ENCODE measurements at places on chromosomes 4 and X.

DNA sequence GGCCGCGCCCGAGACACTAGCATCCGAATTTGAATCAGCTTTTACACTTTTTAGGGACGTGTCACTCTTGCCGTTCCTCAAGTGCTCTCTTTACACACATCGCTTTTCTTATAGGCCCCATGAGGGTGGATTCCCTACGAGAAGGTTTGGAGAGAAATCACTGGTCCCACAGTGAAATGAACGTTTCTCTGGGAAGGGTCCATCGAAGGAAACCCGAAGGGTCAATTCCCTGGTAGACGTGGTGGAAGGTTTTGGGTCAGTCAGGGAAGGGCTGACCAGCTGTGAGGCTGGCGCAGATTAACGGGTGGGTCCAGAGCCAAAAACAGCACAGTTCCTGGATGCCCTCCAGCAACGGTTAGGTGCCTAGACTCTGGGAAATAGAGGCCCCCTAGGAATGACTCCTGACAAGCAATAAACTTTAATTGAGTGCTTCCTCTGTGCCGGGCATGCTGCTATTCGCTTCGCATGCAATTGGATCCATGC, 35.9 kb downstream of the ETDC start:
- peak; percentile 84 for DNase-seq

DNA sequence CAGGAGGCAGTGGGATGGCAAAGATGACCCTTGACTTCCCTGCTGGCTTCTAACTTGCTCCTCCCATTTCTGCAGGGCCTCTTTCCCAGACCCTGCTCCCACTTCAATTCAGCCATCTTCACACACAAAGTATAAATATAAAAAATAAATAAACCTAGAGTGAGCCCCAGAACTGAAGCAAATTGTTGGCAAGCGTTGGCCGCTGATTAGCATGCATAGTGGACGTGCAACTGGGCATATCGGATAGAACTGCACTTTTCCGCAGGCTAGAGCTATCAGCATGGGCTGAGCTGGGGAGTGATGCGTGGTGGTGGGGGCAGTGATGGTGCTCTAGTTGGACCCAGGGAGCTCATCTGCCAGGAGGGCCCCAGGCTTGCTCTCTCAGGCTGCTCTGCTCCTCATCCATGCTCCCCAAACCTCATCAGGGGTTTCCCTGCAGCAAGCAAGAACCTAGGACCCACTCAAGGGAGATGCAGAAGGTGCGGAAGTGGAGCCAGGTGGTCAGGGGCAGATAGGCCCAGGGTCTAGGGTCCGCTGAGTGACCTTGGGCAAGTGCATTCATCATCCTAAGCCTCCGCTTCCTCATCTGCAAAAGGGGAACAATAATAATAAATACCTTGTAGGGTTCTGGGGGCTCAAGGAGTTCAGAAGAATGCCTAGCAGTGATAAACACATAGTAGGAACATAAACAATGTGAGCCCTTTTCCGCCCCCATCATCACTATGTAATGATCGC, 146.8 kb upstream of the PJA1 start:
- DNase-seq, result no peak

DNA sequence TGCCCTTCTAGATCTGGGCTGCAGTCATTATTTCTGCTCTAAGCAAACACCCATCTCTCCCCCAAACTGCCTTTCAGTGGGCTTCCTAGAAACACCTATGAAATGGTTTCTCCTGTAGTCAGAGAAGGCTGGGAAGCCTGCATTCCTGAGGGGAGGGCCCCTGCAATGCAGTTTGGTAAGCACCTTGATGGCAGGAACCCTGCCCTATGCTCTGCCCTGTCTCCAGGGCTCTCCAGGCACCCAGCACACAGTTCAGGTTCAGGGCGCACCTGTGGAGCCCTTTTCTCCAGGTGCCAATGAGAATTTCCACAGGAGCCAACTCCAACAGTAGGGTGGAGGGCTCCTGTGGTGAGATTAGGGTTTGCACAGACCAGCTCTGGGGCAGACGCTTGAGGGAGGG, 69.1 kb upstream of the FBXW7 start:
- no peak for DNase-seq

DNA sequence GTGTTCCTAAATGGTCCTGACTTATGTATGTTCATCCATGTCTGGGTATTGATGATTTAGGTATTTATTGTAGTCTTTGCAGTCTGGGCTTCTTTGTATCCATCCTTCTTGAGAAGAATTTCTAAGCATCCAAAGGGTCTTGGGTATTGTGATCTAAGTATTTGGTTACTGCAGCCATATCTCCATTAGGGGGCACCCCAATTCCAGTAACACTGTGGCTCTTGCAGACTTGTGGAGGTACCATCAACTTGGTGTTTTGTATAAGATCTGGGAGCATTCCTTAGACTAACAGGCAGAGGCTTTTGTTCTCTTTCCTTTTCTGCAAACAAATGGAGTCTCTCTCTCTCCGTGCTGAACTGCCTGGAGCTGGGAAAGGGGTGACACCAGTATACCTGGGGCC, 113.7 kb upstream of the NEXMIF start:
- peak; percentile 32 for DNase-seq

- peak; percentile 86 for DNase-seq
These were observed 24.8 kb upstream of the TMSB4X start for GRCh38 chrX:12949927-12950656.

GRCh38 chrX:85992811-85993229, 54.5 kb downstream of the CHM start:
- peak; percentile 39 for DNase-seq

GRCh38 chr4:37549041-37549440, 137.1 kb downstream of the RELL1 start:
- DNase-seq, result peak; percentile 96

DNA sequence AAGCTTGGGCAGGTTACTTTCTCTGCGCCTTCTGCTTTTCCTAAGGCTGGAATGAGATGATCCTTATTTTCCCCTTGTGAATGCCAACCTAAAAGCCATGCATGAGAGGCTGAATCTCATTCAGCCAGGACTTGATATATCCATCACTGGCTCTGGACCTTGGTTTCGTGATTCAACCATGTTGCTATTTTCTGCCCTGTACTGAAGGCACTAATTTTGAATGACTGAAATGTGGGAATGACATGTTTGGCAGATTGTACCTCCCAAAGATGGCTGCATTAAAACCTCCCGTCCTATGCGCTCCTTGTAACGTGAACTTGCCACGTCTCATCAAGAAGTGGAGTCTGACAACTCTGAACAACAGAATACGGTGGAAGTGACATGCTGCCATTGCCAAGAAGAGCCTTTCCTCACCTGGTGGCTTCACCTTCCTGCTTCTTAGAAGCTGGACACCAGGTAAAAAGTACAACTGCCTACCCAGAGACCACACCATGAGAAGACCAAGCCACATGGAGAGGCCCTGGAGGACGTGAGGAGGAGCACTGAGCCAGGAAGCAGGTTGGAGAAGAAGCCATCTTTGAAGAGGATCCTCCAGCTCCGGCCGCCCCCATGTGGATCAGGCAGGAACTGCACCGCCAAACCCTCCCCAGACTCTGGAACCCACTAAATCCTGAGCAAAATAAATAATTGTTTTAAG, 174.5 kb downstream of the NSUN7 start:
- peak; percentile 59 for DNase-seq

- DNase-seq, result no peak
These were observed 139.1 kb downstream of the MAB21L2 start for GRCh38 chr4:150720973-150721518.

DNA sequence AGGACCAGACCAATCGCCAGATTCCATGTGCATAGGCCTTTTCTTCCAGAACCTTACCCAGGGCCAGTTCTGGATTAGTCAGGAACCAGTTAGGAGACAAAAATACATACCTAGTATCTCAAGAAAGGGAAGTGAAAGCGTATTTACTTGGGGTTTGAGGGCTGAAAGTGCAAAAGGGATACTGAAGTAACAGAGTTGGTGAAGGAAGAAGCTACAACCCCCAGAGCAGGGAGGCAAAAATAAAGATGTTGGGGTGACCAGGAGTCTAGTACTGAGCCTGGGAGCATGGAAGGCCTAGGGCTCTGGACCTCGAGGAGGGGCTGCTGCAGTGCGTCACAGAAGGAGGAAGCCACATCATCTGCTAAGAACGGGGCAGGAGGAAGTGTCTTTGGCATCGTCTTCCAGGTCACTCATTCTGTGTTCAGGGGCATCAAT, 38.3 kb downstream of the TKTL1 start:
- DNase-seq, result no peak

DNA sequence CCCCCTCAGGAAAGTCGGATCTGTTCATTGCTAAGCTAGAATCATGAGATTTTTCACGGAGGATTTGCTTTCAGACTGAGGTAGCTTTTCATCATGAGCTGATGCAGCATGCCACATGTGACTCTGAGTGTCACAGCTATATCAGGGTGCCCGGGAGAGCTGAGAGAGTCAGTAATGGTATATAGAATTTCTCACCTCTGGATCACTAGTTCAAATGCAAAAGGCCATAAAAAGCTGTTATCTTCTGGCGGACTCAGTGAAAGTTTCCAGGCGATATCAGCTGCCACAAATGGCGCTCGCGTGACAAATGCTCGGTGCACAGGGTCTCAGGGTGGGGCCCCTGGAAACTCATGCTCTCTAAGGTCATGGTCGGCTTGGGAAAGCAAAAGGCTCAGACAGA, 150.1 kb downstream of the DHX15 start:
- DNase-seq, result no peak

GRCh38 chr4:184583738-184584502, 65.3 kb downstream of the CASP3 start:
- DNase-seq, result no peak

- DNase-seq, result peak; percentile 31
These were observed 109.1 kb downstream of the RBM47 start for GRCh38 chr4:40520533-40520932.

DNA sequence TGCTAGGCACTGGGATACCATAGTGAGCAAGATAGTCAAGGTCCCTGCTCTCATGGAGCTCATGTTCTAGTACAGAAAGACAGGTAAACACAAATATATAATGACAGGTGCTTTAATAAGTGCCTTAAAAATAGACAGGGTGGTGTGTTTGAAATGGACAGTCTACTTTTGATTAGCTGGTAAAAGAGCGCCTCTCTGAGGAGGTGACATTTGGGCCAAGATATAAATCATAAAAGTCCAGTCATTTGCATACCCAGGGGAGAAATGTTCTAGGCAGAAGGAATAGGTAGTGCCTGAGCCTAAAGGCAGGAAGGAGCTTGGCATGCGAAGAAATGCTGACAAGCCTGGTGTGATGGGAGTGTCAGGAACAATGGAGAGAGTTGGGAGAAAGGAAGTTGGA, 83.6 kb downstream of the DNAAF6 start:
- no peak for DNase-seq

DNA sequence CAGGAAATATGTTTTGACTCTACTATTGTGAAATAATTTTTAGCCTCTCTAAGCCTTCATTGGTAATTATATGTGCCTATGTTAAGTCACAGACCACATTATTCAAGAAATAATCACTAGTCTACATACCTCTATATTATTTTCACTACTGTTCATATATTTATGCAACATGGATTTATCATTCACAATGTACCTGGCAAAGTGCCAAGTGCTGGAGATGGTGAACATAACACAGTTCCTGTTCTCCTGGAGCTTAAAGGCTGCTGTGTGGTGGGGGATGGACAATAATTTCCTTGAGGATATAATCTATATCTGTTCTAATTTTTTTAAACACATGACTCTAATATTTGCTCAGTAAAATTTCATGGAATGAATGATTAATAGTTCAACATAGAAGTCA, 527.7 kb upstream of the CXorf51A start:
- DNase-seq, result no peak

GRCh38 chr4:182831376-182831775, 85.8 kb downstream of the DCTD start:
- DNase-seq, result no peak

DNA sequence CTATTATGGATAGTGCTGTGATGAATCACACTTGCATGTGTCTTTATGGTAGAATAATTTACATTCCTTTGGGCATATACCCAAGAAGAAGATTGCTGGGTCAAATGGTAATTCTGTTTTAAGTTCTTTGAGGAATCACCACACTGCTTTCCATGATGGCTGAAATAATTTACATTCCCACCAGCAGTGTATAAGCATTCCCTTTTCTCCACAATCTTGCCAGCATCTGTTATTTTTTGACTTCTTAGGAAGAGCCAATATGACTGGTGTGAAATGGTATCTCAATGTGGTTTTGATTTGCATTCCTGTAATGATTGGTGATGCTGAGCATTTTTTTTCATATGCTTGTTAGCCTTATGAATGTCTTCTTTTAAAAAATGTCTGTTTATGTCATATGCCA, 1120.2 kb downstream of the ARAP2 start:
- peak; percentile 49 for DNase-seq

- DNase-seq, result no peak
These were observed 62.1 kb upstream of the AP1S2 start for GRCh38 chrX:15916704-15917084.

DNA sequence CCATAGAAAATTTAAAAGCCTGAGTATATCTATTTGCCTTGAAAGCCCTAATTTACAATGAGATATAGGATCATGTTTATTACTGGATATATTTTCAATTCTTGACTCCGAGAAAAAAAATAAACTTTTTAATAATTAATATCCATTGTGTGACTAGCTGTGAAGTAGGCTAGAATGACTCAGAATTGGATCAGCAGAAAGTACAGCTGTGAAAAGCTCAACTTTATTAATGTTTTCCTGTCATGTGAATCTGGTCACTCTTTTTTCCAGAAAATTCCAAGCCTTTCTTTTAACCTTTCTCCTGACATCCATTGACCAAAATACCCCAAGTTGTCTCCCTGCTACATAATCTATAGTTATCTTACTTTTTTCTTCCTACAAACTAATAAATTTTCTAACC, 171.8 kb upstream of the PACRGL start:
- DNase-seq, result peak; percentile 14

- peak; percentile 5 for DNase-seq
These were observed 90.9 kb upstream of the SRD5A3 start for GRCh38 chr4:55255179-55255578.

- peak; percentile 46 for DNase-seq
These were observed 114.7 kb downstream of the MXRA5 start for GRCh38 chrX:3231766-3232165.

DNA sequence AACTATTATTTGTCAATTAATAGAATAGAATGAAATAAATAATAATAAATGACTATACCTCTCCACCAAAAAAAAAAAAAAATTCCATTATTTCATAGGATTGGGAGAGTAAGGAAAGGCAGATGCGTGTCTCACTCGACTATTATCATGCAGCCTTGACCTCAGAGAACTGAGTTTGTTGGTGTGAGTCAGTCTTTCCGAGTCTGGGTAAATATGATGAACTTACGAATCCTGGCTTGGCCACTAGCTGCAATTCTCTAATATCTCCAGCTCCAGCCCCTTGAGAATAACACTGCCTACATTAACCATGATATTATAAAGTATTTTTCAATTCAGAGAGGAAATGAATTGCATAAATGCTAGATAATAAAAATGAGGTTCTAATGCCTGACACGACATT, 46.6 kb upstream of the DHX15 start:
- peak; percentile 20 for DNase-seq

GRCh38 chrX:56318076-56318475, 85.9 kb downstream of the KLF8 start:
- no peak for DNase-seq

All from M059J (cell line).